ENCODE measurements at places on chromosomes 6 and 20. TPM values are rescaled to one million over a fixed set of nuclear protein-coding genes. Genes with fewer than 3 reads are reported as not detected.
A peak's percentile ranks its signal among the peaks of the same experiment; 100 is the strongest.

The NNAT gene
- 0.81 TPM for total RNA-seq

DNA sequence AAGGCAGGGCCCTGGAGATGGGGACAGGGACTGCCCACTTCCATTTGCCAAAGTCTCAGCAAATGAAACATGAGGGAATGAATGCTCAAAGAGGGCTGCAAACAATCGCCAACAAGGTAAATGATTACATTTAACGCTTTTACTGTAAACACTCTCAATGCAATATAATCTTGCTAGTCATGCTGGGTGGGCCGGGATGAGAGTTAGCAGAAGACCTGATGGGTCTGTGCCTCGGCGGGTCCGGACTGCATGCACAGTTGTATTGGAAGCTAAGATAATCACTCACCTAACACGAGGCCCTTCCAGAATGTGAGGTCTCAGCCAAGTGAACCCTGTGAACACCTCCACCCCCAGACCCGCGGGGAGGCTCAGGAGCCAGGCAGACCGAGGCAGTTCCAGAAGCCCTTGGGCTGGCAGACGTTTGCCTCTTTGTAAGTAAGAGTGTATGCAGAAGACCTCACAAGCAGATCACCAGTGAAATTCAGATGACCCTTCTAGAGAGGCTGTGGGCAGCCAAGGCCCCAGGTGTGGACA is 4.7 kb upstream of the SLCO4A1 start:
- H3K4me3 ChIP-seq, result no peak overlapping the region
- peaks cover 12% of the 10 kb centered on the region for H3K4me1 ChIP-seq
- no peak for DNase-seq
- H3K36me3 ChIP-seq, result no peaks in the 10 kb centered on the region
- no peaks in the 10 kb centered on the region for H3K27me3 ChIP-seq

DNA sequence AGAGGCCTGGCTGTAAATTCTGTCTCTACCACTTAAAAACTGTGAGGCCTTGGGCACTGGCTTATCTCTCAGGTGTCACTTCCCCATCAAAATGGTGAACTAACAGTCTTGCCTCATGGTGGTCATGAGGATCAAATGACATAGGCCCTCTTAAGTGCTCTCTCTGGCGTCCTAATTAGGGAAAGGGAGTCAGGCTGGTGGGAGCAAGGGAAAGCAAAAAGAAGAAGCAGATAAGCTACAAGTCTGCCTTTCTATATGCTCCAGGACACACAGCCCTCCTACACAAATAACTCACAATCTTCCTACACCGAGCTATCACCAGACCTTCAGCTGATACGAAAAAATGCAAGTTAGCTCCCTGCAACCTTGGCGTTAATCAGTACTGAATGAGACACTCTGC is 19.5 kb upstream of the SLC22A16 start:
- no peak overlapping the region for H3K27ac ChIP-seq
- H3K4me3 ChIP-seq, result no peak overlapping the region
- peaks cover 7% of the 10 kb centered on the region for H3K4me1 ChIP-seq
- DNase-seq, result no peak

DNA sequence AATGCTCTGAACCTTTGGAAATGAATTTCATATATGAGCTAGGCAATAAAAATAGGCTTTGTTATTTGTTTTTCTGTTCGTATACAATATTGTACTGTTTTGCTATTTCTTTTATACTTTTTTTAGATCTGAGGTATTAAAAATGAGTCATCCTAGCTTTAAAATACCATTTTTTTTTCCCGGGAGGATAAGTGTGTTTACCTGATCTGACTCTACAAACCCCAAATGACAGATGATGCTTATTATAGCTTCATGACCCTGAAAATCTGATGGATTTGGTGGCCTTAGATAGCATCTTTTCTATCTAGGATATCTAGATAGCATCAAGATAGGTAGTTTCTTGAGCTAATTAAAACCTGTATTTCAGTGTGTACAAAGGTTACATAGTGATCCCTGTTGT is 206.4 kb downstream of the DTNBP1 start:
- no peaks in the 10 kb centered on the region for H3K27me3 ChIP-seq
- no peaks in the 10 kb centered on the region for H3K36me3 ChIP-seq
- no peak for DNase-seq
- H3K4me1 ChIP-seq, result peaks cover 15% of the 10 kb centered on the region
- H3K4me3 ChIP-seq, result no peak overlapping the region

GRCh38 chr6:15443119-15443830 is 197.4 kb downstream of the JARID2 start:
- H3K36me3 ChIP-seq, result no peaks in the 10 kb centered on the region
- no peak for DNase-seq
- H3K4me3 ChIP-seq, result no peak overlapping the region

DNA sequence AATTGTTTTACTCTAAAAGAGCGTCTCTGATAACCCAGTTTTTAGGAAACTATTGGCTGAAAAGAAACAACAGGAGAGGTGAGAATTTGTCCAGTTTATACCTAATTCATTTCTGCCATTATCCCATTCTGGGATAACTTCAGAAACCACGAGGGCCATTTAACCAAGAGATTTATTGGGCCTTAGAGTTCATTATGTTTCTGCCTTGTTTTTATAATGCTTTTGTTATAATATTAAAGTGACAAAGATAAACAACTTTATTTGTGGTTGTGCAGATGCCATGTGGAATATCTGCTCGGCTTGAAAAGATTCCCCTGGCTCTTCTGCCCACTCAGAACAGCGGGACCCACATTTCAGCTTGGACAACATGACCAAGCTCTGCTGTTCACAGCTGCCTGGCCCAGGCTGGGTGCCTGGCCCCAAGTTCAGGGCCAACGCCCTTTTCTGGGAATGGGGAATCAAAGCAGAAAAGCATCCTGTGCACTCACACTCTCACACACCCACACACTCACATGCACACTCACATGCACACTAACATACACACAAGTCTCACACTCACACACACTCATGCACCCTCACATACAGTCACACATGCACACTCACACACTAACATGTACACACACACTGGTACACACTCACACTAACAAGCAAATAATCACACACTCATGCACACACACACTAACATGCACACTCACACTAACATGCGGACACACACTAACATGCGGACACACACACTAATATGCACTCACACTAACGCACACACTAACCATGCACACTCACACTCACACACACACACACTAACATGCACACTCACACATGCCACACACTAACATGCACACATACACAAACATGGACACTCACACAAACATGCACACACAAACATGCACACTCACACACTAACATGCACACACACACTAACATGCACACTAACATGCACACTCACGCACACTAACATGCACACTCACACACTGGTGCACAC is 86.7 kb upstream of the NEDD9 start:
- no peak overlapping the region for H3K4me3 ChIP-seq
- H3K36me3 ChIP-seq, result no peaks in the 10 kb centered on the region
- no peak for DNase-seq

DNA sequence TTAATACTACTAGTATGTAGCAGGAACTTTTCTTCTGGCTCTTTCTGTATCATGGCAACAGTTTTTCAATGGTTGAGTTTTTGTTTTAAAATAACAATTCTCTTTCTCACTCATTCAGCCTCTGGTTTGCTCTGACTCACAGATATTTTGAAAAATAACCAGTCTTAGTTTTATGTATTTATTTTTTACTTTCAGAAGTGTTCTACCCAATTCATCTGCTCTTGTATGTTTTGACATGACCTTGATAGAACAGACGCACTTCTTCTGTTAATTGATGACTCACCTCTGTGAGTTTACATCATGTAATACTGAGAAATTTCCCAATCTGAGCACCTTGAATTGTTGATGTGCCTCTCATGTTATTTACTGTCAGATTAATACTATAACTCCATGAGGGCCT is 178.9 kb downstream of the SASH1 start:
- H3K27ac ChIP-seq, result peak overlapping the region; percentile 60
- H3K27me3 ChIP-seq, result no peaks in the 10 kb centered on the region
- DNase-seq, result no peak
- no peak overlapping the region for H3K4me3 ChIP-seq

GRCh38 chr20:47982574-47983360 is 197.5 kb upstream of the SULF2 start:
- peaks cover 2% of the 10 kb centered on the region for H3K4me1 ChIP-seq
- H3K36me3 ChIP-seq, result no peaks in the 10 kb centered on the region
- H3K4me3 ChIP-seq, result no peak overlapping the region
- H3K27ac ChIP-seq, result no peak overlapping the region

The REM1 gene
- total RNA-seq, result 4.3 TPM

- H3K27me3 ChIP-seq, result no peaks in the 10 kb centered on the region
- no peaks in the 10 kb centered on the region for H3K36me3 ChIP-seq
- no peak overlapping the region for H3K4me3 ChIP-seq
These were observed 220.4 kb upstream of the HEY2 start for GRCh38 chr6:125529061-125529460.

- H3K4me3 ChIP-seq, result no peak overlapping the region
- H3K36me3 ChIP-seq, result no peaks in the 10 kb centered on the region
- DNase-seq, result no peak
- no peaks in the 10 kb centered on the region for H3K27me3 ChIP-seq
These were observed 16.6 kb downstream of the NRSN2 start for GRCh38 chr20:363319-364078.

- H3K36me3 ChIP-seq, result peaks cover 8% of the 10 kb centered on the region
- H3K4me1 ChIP-seq, result peaks cover 41% of the 10 kb centered on the region
- H3K4me3 ChIP-seq, result no peak overlapping the region
- DNase-seq, result no peak
These were observed 36.3 kb upstream of the ID1 start for GRCh38 chr20:31568773-31569162.

DNA sequence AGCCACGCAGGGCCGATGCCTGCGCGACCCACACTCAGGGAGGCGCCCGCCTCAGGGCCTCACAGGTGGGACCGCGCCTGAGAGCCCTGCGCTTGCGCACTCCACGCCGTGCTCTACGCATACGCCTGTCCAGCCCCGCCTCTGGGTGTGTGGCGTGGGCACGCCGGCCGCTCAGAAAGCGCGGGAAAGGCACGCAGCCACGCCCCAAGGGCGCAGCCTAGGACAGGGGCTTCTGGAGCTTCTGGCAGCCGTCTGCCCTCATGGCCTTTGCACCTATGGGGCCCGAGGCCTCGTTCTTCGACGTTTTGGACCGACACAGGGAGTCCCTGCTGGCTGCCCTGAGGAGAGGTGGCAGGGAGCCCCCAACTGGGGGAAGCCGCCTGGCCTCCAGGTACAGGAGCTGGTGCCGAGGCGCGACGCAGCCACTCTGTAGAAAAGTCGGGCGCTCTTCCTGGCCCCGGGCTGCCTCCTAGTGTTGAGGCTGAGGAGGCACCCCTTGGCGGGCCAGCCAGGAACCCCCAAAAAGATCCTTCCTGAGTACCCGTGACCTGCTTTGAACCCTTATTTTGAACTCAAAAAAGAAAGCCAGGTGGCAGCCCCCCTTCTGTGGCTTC is at the start of gene SPO11:
TSS of gene SPO11 (plus strand) at position 196 of the 614 bp plus-strand sequence. CDS start at position 261, 65 bp downstream.
- H3K27me3 ChIP-seq, result no peaks in the 10 kb centered on the region
- H3K4me1 ChIP-seq, result no peaks in the 10 kb centered on the region
- H3K27ac ChIP-seq, result no peak within 1 kb of the TSS
- no peaks in the 10 kb centered on the region for H3K36me3 ChIP-seq
- no peak within 1 kb of the TSS for H3K4me3 ChIP-seq

- H3K4me3 ChIP-seq, result no peak overlapping the region
- DNase-seq, result no peak
- no peaks in the 10 kb centered on the region for H3K36me3 ChIP-seq
- no peak overlapping the region for H3K27ac ChIP-seq
These were observed 48.6 kb downstream of the BFSP1 start for GRCh38 chr20:17482536-17482935.

Data from thoracic aorta (tissue), 2 donors.